Stimulated activated CD4-positive, alpha-beta T cell treated with anti-CD3 and anti-CD28 coated beads, Interleukin-12 subunit alpha, Interleukin-12 subunit beta, amount 100 ng/mL, for 4 hours (primary cell): ENCODE measurements at places on chromosomes 3 and 15.

DNA sequence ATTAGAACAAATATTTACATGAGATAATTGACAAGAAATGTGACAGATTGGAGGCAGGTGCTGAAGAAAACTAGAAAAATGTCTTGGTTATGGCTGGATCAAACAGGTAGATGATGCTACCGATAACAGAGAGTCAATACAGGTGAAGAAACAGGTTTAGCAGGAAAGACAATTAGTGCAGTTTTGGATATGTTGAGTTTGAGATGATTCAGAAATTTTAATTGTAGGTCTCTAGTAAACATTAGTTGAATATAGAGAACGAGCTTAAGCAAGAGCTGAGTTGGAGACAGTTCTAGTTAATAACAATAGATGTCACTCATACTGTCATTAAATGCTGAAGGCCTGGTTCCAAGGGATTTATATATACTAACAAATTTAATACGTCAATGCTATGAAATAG is 524.4 kb downstream of the NSUN3 start:
- DNase-seq, result no peak

GRCh38 chr3:160616311-160616710 is 50.9 kb upstream of the KPNA4 start:
- DNase-seq, result no peak

- no peak for DNase-seq
These were observed 31.7 kb downstream of the GPR149 start for GRCh38 chr3:154398084-154398967.

DNA sequence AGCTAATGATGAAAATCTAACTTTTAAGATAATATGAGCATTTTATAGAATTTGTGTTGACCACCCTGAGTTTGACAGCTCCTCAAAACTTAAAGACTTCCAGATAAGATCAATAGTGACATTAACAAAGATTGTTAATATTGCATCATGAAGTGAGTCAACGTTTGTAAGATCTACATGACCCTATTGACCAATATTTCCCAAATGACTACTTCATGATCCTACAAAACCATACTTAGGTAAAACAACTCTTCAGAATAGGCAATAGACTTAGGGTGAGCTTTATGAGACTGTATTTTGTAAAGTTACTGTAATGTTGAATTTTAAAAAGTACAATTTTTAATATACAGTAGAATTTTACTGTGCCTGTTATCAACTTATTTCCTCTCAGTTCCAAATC is 422.7 kb upstream of the ALCAM start:
- DNase-seq, result no peak

GRCh38 chr3:141150931-141151330 is 80.7 kb upstream of the PXYLP1 start:
- no peak for DNase-seq

DNA sequence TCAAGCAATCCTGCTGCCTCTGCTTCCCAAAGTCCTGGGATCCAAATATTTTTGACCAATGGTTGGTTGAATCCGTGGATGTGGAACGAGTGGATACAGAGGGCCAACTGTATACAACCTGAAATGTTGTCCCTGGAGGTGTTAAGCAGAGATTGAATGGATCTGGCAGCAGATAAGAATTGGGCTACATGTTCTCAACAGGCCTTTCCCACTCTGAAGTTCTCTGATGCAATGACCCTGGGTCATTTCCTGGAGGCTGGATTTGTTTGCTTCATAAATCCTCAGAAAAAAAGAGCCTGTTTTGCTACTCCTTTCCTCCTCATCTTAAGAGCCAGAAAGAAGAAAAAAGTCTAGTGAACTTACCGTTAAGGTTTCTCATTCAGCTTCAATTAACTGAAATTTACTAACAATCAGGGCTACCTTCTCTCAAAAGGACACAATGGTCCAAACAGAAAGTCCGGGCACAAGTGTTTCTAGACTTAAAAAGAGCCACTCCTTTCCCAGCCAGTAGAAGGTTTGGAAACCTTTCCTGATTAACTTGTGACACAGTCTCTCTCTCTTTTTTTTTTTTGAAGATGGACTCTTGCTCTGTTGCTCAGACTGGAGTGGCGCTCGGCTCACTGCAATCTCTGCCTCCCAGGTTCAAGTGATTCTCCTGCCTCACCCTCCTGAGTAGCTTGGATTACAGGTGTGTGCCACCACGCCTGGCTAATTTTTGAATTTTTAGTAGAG is 6.5 kb downstream of the ARHGEF3 start:
- DNase-seq, result no peak

DNA sequence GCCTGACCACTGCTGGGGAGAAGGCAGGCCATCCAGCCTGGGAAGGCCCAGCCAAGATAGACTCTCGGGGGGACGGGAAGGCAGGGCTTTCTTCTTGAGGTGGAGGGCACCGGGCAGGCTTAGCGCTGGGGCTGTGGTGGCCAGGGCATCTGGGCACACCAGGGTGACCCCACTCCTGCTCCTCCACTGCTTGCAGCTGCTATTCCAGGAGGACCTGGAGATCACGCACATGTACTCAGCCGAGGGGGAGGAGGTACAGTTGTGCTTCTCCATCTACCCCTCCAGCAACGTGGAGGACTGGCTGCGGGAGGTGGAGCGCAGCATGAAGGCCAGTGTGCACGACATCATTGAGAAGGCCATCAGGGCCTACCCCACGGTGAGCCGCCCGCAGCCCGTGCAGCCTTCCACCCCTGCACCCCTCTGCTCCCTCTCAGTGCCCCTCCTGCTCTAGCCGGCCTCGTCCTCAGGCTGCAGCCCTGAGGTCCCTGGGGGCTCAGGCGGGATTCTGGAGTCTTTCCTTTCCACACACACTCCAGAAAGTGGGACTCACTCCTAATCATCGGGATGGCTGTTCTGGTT is 42.3 kb downstream of the DNAH1 start:
- no peak for DNase-seq

DNA sequence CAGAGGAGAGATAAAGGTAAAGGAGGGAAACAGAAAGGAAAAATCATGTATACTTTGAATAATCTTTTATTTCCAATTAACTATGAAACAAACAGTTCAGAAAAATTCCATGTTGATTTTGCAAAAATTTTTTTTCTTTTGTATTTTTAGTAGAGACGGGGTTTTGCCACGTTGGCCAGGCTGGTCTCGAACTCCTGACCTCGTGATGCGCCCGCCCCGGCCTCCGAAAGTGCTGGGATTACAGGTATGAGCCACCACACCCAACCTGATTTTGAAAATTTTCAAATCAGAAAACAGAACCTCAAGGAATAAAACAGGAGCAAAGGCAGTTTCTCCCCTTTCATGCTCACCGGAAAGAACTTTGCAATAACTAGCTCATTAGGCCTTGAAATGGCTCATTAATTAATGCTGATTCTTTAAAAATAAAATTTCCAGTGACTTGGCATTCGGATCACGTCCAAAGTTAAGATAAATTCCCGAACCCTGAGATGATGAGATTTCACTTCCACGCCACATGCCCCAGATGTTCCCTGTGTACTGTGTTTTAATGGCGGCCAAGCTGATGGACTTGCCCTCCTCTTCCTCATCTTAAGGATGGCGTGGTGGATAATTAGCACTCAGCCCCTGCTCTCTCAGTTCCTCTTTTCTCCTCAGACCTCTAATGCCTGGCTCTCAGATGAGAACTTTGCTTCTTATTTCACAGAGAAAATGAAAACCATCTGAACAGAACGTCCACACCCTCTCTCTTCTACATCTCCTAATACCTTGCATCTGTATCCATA is 10.8 kb downstream of the BCL2L10 start:
- DNase-seq, result no peak

- no peak for DNase-seq
These were observed 18.1 kb upstream of the ALDH1A3 start for GRCh38 chr15:100861511-100861991.

GRCh38 chr3:10623578-10624275 is 118.3 kb upstream of the ATP2B2 start:
- DNase-seq, result no peak

GRCh38 chr3:114831861-114832260 is 315.2 kb downstream of the ZBTB20 start:
- no peak for DNase-seq

- DNase-seq, result no peak
These were observed 8.3 kb downstream of the CD200R1 start for GRCh38 chr3:112966633-112967032.

DNA sequence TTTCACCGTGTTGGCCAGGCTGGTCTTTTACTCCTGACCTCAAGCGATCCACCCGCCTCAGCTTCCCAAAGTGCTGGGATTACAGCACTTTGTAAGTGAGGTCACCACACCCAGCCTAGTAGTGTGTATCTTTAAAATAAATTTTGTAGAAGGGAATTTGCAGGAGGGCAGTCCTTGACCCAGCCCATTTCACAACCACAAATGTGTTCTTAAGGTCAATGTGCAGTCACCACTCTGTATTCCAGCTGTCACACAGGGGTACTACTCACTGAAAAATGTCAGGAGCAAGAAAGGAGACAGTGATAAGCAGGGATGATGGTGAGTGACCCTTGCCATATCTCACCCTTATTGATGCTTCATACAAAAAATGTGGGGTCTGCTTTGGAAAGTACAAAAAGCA is 98.5 kb downstream of the FRMD5 start:
- no peak for DNase-seq

DNA sequence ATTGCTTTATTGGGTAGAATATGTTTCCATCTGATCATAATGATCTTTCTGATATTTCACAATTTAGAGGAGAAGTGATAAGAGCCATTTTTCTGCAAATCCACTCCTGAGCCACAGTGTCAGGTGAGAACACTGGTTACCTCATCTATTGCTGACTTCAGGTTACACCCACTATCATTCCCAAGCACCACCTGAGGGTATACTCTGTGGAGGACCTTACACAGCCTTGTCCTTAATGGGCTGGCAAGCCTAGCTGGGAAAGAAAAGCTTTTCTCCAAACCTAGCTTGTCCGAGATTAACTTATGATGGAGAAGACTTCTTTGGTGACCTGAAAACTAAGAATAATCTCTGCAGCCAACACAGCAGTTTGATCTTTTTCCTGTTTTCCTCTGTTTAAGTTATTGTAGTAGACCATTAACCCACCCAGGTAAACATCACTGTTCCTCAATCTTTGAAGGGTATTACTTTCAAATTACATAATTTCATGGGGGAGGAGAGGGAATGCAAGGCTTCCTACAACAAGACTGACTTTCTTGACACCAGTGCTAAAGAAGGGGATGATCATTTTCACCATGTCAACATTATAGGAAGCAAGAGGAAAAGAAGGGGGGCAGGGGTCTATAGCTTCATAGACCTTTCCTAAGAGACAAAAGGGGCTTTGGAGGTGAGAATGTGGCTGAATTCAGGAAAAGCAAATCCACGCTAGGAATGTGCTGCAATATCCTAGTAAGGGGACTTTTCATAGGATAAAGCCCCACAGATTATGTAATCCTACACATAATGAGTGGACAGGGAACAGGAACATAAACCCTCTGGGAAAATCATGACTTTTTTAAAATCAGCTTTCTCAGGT is 1.7 kb downstream of the NCEH1 start:
- DNase-seq, result no peak

DNA sequence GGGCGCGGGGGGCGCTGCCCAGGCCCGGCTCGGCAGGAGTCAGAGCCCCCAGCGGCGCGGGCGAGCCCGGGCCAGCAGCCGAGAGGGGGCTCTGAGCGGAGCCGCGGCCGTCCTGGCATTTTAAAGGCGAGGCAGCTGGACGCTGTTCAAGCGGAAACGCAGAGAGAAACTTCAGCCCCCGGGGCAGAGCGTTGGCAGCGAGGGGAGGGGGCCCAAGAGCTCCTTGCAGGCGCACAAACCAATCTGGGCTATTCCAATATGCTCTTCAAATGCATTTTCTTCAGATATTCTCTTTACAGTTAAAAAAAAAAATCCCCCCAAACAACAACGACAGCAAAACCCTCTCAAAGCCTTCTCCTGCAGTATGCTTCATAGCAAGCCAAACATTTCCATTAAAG is at the start of gene CTXND1:
CTXND1 (minus strand) TSS at position 93 of the 398 bp plus-strand sequence. CDS start 50,264 bp downstream, outside the sequence.
- DNase-seq, result no peak

GRCh38 chr3:5116538-5116937 is 5.6 kb upstream of the ARL8B start:
- no peak for DNase-seq

- DNase-seq, result peak; percentile 50
These were observed 376 bp downstream of the KPNA4 start for GRCh38 chr3:160564949-160565441.

DNA sequence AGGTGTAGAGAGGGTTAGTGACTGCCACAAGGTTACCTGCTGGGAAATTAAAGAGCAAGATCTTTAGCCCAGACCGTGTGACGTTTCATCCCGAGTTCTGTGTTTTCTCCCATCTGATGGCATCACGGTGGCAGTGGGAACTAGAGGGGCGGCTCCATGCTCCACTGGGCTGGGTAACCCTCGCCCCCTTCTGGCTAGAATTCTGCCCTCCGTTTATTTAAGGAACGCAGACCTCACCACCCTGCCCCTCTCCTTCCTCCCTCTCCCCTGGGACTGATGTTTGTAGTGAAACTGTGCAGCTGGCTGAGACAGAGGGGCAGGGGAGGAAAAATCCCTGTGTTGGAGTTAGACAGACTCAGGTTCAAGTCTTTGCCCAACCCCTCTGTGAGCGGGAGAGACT is 65.6 kb downstream of the ITGA11 start:
- no peak for DNase-seq

DNA sequence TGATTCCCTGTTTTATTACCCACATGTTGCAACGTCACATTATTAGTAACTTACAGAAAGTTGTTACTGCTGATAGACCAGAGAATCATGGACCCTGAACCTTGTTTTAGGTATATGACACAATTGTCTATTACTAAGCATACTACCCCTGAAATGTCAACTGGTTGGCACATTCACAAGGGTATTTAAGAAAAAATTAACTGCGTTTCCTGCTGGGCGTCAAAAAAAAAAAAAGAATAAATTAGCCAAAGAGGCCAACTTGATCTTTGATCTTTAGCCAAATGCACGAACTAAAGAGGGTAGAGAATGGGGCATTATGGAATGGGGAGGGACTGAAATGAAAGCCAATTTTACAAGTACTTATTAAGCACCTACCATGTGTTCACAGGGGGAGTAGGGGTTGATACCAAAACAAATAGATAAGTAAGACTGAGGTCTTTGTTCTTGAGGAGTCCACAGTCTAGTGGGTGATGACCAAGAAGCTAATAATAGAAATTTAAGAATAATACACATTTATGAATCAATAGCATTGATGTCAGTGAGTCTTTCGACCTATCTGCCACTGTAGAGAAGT is 17.8 kb upstream of the MUC13 start:
- no peak for DNase-seq

- no peak for DNase-seq
These were observed 38.1 kb upstream of the RASA2 start for GRCh38 chr3:141448606-141449220.

DNA sequence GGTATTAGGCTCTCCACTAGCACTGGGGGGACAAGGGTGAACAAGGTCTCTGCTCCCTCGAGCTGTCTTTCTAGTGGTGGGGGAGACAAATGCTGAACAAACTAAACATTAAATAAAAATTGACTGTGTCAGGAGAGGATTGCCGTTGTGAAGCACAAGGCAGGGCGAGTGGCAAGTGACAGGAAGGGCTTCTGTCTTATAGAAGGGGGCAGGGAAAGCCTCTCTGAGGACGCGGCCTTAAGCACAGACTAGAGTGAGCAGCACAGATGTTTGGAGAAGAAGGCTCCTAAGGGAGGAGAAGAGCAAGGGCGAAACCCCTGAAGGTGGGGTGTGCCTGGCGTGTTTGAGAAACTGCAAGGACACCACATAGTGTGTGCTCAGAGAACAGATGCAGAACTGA is 50.9 kb upstream of the ATP2B2 start:
- DNase-seq, result no peak
